Kidney glomerular epithelial cell (primary cell): ENCODE measurements at places on chromosomes 2 and 18.
A peak's percentile ranks its signal among the peaks of the same experiment; 100 is the strongest.

- no peak for DNase-seq
Observed at GRCh38 chr2:170929686-170930050, 615 bp downstream of the GORASP2 start.

- DNase-seq: no peak
Observed at GRCh38 chr2:168212167-168212566, 35.2 kb downstream of the STK39 start.

DNA sequence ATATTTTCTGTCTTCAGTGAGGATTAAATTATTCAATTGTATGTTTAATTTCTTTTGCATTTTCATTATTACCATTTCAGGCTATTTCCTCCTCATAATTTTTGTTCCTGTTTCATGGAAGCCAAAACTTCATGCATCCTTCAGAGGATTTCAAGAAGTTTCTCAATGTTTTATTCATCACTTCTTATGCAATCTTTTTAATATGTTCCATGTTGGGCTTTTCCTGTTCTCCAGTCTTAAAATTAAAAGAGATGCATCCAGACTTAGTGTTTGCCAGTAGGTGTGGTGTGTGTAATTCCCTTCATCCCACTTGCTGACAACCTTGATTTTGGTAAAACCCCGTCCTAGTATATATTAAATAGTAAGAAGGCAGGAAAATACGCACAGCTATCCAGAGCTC, 190.0 kb downstream of the EN1 start:
- DNase-seq: no peak

- DNase-seq: peak; percentile 38
Observed at GRCh38 chr2:152386266-152386665, 51.3 kb downstream of the FMNL2 start.

DNA sequence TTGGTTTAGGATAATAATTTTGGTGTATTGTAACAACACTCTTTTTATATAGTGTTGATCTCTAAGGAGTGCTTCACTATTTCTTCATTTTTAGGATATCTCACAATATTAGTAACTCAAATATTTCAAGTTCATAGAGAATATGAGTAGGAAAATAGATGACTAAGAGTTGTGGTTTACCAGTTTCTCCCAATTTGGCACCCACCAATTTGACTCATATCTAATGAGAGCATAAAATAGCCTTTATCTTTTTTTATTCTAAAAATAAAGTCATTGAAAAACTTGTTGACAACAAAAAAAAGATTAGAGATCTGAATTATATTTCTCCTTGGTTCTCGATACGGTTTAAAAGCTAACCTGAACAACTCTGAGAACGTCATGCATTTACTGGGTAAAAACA, 204.0 kb downstream of the PARD3B start:
- DNase-seq: peak; percentile 17

DNA sequence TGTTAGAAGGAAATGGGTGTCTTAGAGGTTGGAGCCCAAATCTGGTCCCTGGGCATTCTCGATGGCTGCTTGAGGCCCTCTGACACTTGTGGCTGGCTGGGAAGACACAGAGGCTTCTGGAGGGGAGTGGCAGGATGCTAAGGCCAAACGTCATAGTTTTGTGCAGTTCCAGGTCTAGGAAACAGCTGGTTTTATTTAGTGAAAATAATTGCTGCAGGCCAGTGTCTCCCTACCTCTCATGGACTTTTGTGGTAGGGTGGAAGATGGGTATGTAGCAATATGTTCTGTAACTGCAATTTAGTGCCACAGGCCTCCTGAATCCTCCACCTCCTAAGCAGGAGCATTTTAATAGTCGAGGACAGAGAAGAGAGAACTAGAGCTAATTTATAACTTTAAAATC, 32.2 kb upstream of the SPRED2 start:
- DNase-seq: no peak

- no peak for DNase-seq
Observed at GRCh38 chr18:48882379-48882778, 68.4 kb downstream of the SMAD7 start.

GRCh38 chr2:222142027-222142426, 156.8 kb downstream of the PAX3 start:
- DNase-seq: peak; percentile 91

GRCh38 chr2:21220930-21221329, 97.2 kb downstream of the TDRD15 start:
- peak; percentile 51 for DNase-seq

DNA sequence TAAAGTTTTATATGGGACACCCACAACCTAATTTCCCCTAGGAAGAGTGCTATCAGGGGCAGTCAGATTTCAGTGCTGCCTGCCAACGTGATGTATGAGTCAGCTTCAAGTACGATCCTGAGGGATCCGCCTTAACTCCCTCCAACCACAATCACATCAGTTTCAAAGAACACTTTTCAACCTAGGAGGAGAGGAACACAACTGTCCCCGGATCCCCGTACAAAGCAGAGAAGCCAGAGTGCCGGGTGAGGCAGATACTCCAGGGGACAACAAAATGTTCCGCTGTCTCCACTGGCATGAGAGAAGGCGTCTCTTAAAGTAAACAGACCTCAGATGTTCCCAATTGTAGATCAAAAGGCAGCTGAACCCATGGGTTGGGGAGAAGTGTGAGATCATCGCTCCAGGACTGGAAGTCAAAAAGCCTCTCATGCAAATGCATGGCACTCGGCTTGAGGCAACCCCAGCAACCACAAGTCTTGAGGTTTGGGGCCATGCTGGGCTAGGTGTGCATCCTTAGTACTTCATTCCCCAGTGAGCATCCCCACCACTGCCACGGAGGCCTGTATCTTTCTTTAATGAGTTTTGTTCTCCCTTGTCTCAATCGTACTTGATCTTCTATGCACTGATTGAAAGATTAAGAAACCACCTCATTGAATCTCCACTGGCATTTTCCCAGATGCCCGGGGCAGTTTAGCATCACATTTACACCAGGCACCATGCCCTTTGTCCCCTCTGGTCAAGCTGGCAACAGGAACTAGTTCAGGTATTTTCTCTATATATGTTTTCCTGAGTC, 91.0 kb upstream of the CCBE1 start:
- peak; percentile 28 for DNase-seq

DNA sequence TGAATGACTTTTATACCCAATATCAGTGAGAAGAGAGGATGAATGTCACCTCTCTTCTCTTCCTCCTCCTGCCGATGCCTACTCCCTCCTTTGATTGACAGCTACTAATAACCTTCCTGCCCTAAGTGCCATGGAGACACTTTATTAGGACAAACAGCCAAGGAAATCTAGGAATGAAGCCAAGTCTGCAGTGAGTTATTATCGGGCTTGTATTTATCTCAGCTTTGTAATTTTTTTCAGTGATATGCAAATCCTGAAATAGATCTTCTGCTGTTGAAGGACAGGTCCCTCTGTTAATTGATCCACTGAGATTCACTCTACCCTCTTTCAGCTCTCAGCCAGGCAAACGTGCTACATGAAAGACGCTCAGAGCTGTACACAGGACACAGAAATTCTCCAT, 686.7 kb downstream of the TMEM182 start:
- DNase-seq: no peak

DNA sequence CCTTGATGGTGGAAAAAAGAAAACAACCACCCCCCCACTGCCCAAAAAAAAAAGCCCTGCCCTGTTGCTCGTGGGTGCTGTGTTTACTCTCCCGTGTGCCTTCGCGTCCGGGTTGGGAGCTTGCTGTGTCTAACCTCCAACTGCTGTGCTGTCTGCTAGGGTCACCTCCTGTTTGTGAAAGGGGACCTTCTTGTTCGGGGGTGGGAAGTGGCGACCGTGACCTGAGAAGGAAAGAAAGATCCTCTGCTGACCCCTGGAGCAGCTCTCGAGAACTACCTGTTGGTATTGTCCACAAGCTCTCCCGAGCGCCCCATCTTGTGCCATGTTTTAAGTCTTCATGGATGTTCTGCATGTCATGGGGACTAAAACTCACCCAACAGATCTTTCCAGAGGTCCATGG, 28.0 kb downstream of the MAL start:
- no peak for DNase-seq
